ENCODE measurements at places on chromosomes 4 and X.

GRCh38 chr4:187183346-187183745 lies 459.7 kb upstream of the FAT1 start:
- no peak for DNase-seq

DNA sequence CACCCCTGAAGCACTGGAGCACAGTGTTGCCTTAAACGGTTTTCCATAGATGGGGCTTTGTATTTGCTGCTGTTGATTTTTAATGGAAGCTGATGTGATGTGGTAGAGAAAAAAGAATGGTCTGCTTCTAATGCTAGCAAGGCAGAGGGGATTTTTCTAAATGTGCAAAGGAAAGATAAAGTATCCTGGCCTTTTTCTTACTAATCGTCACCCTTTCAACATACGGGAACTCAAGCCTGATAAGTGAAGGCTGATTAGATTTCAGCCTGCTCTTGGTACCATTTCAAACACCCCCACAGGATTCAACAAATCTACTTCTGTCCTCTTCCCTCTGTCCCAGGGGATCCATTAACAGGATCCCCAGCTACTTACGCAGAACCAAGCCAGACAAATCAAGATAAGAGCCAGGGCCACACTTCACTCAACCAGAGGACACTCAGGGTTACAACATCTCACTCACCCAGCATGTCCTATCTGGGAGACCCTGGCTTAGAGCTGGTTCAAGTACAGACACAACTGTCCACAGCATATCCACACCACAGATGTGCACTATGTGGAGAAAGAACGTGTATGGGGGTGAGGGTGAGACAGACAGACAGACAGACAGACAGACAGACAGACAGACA lies 180.0 kb downstream of the SH3KBP1 start:
- no peak for DNase-seq

DNA sequence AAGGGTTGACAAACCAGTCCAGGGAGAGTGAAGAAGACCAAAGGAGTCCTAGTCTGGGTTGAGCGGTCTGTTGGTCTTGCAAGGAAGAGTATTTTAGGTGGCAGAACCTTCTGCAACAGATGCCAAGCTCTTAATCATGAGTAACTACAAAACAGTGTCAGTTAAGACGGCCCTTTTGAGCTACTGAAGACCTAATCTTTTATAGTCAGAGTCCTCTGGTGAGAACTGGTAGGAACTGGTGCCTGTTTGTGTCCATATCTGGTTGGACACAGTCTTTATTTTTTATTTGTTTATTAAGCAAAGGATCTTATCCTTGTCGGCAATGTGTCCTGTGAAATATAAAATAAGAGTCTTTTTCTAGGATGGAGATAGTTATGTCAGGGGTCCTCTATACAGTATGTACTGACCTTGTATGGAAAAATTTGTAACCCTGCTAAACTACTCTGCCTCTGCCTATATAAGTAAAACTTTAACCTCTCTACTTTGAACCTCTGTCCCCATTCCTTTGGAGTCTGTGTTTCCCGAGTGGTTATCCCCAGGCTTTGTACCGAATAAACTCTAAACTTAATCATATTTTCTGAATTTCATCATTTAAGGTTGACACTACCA lies 47.1 kb downstream of the FAM13A start:
- DNase-seq, result no peak

DNA sequence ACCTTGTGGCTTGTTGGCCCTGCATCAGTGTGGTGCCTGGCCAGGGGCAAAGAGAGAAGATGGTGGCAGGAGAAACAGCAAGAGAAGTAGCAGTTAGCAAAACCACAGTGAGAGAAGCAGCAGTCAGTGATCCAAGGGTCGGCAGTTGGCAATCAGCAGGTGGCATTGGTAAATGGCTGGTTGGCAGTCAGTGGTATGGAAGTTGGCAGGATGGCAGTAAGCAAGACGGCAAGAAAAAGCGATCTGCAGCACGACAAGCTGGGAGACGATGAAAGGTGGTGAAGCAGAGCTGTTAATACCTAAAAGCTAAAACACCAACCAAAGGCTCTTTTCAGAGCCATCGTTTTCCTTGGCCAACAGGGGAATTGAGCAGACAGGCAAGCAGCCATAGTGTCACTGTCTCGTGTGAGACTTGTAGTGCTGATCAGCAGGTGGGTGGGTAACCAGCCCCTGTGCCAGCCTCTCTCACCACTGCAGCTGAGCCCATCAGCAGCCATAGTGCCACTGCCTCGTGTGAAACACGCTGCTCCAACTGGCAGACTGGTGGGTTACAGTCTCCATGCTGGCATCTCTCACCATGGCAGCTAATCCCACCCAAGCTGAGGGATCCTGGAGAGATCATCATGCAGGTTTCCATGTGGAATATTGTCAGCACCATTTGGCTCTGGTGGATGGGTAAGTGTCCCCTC lies 2078.4 kb downstream of the PCDH7 start:
- DNase-seq, result no peak

GRCh38 chr4:168587411-168588125 lies 90.7 kb downstream of the PALLD start:
- peak; percentile 15 for DNase-seq
